ENCODE measurements at places on chromosomes 1 and 21.

DNA sequence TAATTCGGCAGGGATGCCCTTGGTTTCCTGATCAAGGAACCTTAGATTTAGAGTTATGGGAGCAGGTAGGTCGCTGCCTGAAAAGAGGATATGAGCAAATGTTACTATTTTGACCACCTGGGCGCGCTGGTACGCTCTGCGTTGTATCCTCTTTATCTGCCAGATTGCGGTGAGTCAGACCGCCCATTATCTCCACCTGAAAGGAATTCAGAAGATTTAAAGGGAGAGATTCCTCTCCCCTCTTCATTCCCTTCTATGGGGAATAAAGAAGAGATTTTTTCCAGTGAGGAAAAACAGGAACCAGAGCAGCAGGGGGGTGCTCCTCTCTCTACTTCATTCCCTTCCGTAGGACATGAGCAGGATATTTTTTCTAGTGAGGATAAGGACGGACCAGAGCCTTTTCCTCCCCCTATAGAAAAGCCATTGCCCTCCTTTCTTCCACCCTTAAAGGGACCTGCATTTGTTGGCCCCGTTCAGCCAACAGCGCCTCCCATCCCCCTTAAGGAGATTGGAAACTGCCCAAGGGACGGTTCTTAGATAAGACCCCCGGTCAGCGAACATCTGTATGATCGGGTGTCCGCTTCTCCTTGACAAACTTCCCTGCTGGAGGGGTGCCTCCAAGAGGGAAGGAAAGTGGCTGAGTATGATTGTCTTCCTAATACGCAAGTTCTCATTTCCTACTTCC lies 34.1 kb downstream of the CLCA1 start:
- no peak for DNase-seq

DNA sequence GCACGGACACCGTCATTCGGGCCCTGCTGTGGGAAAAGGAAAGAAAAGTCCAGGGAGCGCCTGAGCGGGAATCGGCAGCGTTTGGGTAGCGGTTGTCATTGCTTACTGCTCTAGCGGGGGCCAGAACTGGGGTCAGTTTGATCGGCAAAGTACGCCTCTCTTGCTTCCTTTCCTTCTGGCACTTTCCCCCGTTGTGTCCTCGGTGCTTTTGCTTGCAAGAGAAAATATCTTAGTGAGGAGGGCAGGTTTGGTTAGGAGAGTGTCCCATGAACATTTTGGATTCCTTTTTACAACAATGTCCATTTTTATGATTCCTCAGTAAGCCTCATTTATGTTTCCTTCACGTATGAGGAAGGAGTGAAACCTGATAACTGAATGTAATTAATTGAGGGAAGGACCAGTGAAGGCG lies 670 bp downstream of the ST3GAL3 start:
- no peak for DNase-seq

DNA sequence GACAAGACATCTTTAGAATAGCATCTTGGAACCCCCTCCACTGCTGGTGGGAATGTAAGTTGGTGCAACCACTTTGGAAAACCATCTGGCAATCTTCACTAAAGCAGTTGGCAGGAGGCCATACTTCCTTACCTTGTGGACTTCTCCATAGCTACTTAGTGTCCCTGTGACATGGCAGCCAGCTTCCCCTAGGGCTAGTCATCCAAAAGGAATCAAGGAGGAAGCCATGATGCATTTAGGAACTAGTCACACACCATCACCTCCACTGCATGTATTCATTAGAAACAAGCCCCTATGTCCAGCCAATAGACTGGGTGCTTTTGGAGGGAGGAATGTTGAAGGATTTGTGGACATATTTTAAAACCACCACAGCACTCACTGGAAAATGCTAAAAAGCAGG lies 19.9 kb downstream of the MX2 start:
- no peak for DNase-seq

GRCh38 chr1:55005351-55006140 lies 6.8 kb downstream of the BSND start:
- DNase-seq: no peak

GRCh38 chr1:182175361-182175931 lies 113.9 kb upstream of the ZNF648 start:
- no peak for DNase-seq

DNA sequence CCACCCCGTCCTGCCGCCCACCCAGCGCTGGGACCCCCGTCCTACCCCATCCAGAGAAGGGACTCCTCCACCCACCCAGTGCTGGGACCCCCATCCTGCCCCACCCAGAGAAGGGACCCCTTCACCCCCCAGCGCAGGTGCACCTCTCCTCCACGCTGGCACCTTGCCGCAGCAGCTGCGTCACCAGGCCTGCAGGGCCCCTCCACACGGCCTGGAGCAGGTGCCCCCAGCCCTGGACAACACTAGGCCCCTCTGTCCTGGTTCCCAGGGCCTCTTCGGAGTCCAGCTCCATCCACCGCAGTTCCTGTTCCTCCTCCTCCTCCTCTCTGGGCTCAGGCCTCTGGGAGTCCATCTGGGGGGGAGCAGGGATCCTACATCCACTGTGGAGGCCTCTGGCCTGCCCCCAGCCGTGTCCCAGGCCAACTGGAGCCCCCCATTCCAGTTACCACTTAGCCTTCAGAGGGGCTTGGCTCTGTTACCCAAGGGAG lies 378 bp downstream of the ANKRD65 start:
- DNase-seq: no peak

- DNase-seq: no peak
These were observed 16.7 kb upstream of the PDE9A start for GRCh38 chr21:42636520-42637266.

GRCh38 chr1:22949822-22950331 lies 22.8 kb downstream of the LACTBL1 start:
- DNase-seq: no peak

- no peak for DNase-seq
These were observed 5.1 kb downstream of the FNDC7 start for GRCh38 chr1:108717774-108718316.

DNA sequence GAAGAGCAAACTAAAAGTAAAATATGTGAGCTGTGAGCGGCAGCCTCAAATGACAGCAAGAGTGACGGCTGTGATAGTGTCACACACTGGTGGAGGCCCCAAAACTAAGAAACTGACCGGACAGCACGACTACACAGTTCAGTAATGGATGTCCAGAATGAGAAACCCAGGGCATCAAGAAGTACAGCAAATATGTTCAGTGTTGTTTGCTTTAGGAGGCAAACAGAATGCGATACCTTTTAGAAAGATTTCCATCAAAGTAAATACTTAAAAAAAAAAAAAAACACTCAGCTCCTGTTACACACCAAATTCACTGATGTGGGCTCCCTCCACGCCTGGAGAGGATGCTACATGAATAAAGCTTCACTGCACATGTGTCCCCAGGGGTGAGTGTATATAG lies 1.1 kb upstream of the PKP1 start:
- DNase-seq: no peak

DNA sequence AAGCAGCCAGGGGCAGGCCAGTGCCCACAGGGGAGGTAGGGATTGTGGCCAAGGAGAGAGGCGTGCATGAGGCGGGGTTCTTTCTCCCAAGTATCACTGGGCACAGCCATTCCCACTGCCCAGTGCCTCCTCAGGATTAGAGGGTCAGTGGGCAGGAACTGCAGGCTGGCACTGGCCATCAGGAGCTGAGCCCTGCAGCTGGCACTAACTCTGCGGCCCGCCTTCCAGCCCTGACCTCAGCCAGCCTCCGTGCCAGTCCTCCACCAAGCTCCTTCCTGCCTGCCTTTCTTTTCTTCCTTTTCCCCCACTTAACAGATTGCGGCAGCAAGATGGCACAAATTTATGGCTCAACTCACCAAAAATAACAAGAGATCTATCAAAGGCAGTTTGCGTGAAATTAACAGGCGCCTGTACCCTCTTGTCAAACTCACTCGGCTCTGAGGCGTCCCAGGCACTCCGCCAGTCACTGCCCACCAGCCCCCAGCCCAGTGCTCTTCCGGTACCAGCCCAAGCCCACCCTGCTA lies 11.1 kb downstream of the ADGRB2 start:
- no peak for DNase-seq

DNA sequence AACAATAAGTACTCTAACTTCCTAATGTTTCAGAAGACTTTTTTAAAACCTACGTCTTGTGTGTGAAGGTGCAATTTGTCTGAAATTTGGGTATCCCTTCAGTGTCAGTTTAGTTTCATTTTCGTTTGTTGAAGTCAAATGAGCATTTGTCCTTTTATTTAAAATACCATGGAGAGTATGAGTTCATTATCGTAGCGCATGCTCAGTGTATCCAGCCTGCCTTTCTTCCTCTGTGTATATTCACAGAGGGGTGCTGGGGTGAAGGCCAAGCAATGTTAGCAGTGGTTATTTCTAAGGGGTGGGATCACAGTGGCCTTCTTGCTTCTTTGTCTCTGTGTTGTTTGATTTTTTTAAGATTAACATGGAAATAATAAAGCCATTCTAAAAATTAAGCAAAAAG lies 43.2 kb downstream of the CNN3 start:
- no peak for DNase-seq

GRCh38 chr1:156711011-156711817 lies 5.8 kb upstream of the CRABP2 start:
- no peak for DNase-seq

DNA sequence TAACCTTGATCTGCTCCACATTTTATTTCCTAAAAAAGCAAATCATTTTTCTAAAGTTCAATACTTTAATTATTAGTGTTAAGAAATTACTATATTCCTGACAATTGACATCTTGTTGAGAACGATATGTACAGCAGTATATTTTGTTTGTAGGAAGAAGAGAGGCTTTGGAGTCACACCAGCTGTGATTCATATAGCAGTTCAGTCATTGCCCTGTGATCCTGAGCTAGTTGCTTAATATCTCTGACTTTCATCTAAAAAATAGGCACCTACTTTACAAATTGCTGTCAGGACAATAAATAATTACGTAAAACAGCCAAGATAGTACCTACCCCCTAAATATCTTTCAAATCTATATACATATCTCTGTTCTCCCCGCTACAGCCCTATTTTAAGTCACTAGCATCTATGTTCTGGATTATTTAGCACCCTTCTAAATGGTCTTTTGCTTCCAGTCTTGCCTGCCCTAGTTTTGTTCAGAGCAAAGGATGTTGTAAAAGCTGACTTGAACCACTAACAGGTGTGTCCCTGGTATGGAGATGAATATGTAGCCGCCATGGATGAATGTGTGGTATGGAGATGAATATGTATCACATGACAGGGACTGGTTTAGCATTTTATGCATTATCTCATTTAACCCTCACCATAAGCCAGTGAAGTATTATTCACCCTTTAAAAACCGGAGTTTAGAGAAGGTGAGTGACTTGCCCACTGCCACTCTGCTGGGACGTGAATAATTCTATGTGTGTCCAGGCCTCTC lies 42.2 kb downstream of the RNF220 start:
- DNase-seq: no peak

- no peak for DNase-seq
These were observed 43.7 kb upstream of the KANK4 start for GRCh38 chr1:62362926-62363325.

- DNase-seq: no peak
These were observed at the start of gene RIIAD1 for GRCh38 chr1:151720974-151721787. RIIAD1 (plus strand) TSS chr1:151721522; CDS start chr1:151721537, 15 bp downstream.

DNA sequence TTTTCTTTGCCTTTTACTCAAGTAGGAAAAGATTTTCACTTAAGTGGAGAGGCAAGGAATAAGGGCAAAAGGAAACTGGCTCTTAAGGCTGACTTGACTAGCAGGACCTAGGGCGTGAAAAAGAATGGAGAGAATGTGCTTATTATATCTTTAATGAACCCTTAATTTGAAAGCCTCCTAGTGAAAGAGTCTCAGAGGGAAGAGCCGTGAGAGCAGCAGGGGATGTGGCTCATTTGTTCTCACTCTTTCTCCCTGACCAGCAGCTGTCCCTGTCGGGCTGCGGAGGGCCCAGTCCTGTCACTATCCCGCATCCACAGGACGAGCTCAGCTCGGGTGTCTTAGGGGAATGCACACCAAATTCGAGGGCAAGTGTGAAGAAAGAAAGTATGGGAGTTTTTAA lies 180.1 kb downstream of the EDEM3 start:
- no peak for DNase-seq
